ENCODE measurements at places on chromosomes 6 and 20.

DNA sequence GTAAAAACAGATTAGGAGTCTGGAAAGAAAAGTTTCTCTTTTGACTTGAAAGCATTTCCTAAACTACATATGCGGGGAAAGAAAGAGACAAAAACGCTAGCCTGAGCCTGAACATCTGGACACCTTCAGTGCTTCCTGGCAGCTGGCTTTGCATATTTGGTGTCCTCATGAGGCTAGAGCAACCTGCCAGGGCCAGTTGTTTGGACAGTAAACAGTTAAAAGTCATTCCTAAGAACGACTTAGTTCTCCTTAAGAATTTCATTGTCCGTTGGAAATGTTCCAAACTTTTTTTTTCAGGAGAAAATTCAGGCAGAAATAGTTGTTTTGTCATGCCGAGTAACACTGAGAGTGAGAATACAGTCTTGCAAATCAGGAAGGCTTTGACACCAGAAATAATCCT lies 199.8 kb downstream of the SMOC2 start:
- peak; percentile 10 for DNase-seq

- DNase-seq, result peak; percentile 36
Measured at GRCh38 chr20:36435592-36436541, 105.5 kb upstream of the MYL9 start.

- DNase-seq, result peak; percentile 61
Measured at GRCh38 chr6:121668259-121668658, 232.8 kb downstream of the GJA1 start.

DNA sequence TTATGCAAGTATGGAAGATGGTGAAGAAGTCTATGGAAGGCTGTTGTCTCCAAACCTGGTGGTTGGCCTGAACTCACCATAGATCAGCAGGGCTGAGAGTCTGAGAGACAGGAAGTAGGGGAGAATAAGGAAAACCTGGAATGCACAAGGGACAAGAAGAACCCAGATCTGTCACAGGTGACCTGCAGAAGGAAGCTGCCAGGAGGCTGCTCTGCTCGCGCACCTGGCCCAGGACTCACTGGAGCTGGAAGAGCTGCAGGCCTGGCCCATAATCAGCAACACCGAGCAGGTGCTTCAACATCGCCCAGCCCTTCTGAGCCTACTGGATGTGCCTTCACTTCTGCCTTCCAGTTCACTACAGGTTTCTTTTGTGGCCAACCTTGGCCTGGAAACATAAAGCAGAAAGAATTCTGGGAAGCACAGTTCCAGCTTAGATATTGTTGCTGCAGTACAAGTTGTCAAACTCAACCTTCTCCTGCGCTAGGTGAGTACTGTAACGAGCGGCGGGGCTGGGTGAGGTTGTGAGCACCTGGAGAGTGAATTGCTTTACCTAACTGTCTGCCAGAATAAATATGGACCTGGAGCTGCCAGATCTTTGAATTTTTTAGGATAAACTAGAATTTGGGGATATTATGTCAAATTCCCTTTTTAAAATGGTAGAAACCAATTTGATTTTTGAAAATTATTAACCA lies 82.4 kb downstream of the CDH26 start:
- no peak for DNase-seq

DNA sequence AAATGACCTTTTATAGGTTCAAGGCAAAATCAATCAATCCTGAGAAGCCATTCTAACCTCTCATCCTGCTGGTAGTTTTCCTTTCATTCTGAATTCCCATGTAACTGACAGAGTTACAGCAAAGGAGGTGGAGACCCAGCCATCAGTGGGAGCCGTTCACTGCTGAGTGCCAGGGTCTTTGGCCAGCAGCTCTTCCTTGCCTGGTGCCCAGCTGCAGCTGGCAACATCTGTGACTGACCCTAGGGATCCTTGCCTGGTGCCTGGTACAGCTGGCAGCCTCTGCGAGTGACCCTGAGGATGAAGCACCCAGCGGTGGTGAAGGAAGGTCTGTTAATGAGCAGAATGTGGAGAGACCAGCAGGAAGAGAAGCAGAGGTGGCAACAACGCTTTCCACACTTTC lies 314.6 kb downstream of the THBS2 start:
- DNase-seq, result no peak

- no peak for DNase-seq
Measured at GRCh38 chr6:90105506-90106170, 191.0 kb downstream of the BACH2 start.

DNA sequence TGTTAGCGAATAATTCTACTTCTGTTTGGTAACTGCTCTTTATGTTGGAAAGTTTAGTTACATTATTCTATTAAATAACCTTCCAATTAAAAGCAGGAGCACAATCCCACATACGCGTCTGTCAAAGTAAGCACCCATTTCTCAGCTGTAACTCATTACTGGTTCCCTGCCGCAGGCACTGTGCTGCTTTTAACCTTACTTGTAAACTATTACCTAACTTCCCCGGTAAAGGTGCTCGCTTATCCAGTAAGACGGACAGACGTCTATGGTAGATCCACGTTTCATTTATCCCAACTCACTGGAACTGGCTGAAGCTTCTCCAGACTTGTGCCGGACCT lies 529 bp upstream of the ENPP4 start:
- no peak for DNase-seq

GRCh38 chr6:108619431-108620197 lies 58.9 kb downstream of the FOXO3 start:
- DNase-seq, result no peak

GRCh38 chr6:162099685-162100084 lies 627.9 kb downstream of the PRKN start:
- peak; percentile 94 for DNase-seq

GRCh38 chr20:61757678-61758563 lies 307.8 kb downstream of the TAF4 start:
- DNase-seq, result peak; percentile 50

DNA sequence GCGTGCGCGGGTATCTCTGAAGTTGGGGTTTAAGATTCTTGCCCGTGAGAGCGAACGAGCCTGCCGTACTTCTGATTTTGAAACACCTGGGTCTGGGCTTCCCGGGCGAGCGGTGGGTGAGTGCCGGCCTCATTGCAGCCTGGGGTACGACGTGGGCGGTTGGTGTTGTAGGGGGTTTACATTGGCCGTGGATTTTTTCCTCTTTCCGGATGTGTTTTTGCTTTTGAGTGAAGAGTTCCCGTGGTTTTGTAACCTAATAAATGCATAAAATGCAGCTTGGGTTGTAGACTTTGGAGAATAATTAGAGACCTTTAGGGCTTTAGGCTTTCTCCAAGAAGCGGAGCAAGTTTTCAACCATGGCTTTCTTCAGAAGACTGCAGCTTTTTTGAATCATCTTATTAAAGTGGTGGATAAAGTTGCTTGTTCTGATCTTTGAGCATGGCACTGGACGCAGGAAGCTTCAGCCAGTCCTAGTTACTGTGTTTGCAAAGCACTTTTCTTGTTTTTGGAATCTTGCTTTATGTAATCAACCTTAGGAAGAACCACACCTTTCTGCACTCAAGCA lies 314 bp downstream of the FARS2 start:
- DNase-seq, result no peak

- DNase-seq, result no peak
Measured at GRCh38 chr20:50350510-50351249, 159.5 kb upstream of the PTPN1 start.

GRCh38 chr6:137134483-137134882 lies 39.0 kb downstream of the IL22RA2 start:
- DNase-seq, result no peak

- peak; percentile 14 for DNase-seq
Measured at GRCh38 chr6:118787724-118788423, 106.1 kb upstream of the ASF1A start.
